ENCODE measurements at places on chromosomes 6 and 20. TPM values are rescaled to one million over a fixed set of nuclear protein-coding genes. Genes with fewer than 3 reads are reported as not detected.

DNA sequence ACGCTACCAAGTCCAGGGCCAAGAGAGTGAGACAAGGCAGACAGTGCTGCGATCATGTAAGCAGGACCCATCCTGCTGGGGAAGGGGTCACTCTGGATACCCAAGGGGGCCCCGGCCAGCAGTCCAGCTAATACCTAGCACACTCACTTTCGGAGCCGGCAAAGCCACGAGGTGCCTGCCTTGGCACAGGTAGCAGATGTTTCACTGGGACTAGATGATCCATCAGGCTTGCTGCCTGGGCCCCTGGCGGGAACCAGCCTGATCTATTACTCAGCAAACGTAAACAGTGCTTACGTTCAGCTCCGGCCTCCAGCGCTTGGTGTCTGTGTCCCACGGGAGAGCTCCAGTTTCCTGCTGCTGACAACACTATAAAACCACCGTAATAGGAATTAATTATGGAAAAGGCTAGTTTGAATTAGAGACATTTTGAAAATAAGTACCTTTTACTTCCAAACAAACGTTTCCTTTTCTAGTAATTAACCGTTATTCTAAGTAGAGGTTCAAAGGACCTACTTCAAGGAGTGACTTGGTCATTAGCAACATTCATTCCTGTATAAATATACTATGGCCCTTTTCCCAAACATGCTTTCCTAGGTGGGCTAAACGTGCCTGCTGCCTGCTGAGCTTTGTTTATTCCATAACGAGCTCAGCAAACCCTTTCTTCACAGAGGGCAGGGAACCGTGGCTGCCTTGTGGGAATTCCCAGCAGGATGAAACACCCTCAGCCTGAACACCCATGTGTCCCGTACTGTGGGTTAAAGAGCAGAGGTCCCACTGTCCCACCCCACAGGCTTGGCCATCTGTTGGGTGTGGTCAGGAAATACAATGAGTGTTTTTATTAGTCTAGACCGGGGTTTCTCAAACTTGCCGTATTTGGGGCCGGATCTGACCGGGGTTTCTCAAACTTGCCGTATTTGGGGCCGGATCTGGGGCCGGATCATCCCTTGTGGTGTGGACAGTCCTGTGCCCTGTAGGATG lies 18.4 kb downstream of the SLC22A23 start:
- no peak for DNase-seq

GRCh38 chr6:161444464-161444863 lies 170.6 kb upstream of the AGPAT4 start:
- no peak for DNase-seq

DNA sequence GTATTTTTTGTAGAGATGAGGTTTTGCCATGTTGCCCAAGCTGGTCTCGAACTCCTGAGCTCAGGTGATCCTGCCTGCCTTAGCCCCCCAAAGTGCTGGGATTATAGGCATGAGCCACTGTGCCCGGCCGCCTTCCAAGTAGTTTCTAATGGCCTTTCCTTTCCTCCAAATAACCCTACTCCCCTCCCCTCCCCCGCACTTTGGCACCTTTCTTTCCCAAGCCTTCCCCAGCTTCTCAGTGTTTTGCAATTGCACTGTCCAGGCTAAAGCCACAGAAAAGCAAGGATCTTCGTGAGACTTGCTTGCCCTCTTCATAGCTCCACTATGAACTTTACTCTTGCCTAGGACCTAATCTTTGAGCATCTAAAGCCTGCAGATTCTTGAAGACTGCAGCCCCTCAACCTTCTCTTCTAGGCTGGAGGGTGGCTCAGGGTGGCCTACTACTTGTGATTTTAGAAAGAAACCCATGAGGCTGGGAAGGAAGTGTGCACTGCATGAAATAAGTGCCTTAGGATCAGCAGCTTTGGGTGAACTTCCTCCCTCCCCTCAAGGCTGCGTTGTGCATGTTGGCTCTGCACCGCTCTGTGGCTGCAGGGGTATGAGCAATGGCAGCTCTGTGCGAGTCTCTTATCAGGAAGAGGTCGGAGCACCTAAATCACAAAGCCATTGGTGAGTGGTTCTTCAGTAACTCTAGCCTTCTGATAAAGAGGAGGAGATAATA lies 152.4 kb upstream of the SNX9 start:
- DNase-seq, result no peak

DNA sequence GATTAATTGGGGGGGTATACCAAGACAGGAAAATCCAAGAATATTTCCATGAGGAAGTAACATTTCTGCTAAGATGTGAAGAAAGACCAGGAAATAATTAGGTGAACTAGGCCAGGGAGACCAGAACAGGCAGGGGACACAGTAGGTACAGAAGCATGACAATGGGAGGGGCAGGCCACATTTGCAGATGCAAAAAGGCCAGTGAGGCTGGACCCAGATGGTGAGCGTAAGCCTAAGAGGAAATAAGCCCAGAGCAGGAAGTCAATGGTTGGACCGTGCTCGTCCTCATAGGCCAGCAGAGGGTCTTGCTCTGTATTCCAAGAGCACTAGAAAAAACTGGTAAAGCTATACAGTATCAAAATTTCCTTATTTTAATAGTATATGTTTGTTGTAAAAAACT lies 9.4 kb downstream of the CEP162 start:
- no peak for DNase-seq

- DNase-seq, result no peak
These were observed 94.5 kb upstream of the NRSN1 start for GRCh38 chr6:24031496-24031895.

DNA sequence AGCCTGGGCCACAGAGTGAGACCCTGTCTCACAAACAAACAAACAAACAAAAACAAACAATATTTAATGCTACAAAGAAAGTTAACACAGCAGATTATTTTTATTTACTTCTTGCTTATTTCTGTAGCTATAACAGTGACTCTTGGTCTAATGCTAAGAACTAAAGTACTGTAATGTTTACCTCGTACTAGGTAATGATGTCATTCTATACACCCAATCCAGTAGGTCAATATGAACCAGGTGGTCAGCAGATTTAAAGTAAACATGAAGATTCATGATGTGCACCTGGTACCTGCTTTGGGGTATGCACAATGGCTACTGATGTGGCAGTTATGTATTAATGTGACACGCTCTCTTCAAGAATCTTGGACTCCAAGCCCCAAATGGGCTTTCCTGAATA lies 36.6 kb upstream of the CARMIL1 start:
- DNase-seq, result no peak

DNA sequence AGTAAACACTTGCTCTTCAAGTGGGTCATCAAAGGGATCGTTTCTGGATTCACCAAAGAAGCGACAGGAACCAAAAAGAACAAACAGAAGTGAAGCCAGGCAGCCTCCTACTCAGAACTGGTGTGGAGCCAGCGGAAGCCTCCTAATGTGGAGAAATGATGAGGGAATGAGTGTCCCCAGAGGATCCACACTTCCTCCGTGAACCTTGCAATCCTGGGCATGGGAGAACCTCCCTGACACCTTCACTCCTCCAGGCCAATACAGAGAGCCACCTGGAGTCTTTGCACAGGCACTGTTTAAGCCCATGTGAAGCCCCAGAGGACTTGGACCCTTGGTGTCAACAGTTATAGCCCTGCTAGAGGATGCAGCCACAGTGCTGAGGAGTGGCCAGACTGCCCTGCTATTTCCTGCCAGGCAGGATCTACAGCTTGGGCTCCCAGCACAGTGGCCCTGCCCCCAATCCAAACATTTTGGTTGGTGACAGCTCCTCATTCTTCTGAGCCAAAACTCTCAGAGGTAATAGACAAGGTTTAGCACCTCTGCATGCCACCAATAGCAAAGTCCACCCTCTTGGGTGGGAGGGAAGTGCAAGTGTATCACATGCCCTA lies 23.2 kb upstream of the SERINC1 start:
- DNase-seq, result no peak

POPDC3 gene
- total RNA-seq, result not detected

CD83 gene
- 492 TPM for total RNA-seq

IL17F gene
- total RNA-seq, result not detected

SIRPD gene
- not detected for total RNA-seq

OR12D1 gene
- total RNA-seq, result not detected
